ENCODE measurements at places on chromosomes 1 and 21.

DNA sequence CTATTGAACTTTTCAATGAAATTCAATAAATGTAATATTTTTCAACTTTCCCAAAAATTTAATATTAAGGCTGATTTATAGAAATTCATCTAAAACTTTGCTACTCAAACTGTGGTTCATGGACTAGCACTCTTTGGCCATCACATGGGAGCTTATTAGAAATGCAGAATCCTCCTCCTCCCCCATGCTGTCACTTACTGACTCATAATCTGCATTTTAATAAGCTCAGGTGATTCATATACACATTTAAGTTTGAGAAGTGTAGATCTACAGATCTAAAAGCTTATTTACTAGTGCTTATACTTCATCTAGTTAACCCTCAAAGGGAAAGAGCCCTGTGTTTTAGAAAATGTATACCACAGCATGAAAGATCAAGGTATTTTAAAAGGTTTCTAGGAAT, 84.3 kb downstream of the HS2ST1 start:
- no peak for DNase-seq

- no peak for DNase-seq
Measured at GRCh38 chr1:234915924-234916675, 212.5 kb downstream of the TOMM20 start.

DNA sequence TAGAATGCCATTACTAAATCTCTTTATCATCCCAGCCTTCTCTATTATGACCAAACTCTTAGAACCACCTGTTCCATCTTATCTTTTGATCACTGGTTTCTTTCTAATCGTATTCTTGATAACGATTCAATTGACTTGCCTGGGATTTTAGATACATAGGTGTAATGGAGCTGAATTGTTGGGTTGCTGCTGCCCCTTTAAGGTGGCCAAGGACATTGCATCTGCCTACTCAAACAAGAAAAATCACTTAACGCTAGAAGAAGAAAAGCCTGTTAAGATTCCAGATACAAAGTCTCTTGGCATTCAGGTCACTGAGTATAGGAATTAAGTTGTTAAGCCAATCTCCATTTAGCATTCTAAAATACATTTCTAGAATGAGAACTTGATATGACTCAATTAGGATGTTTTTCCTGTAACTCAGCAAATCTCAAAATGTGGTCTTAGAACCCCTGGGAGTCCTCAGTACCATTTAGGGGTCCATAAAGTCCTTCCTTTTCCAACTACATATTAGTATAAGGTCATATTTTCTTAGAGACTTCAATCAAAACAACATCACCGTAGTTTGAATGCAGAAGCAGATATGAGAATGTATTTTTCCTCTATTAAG, 12.4 kb downstream of the NEXN start:
- DNase-seq, result peak; percentile 71

DNA sequence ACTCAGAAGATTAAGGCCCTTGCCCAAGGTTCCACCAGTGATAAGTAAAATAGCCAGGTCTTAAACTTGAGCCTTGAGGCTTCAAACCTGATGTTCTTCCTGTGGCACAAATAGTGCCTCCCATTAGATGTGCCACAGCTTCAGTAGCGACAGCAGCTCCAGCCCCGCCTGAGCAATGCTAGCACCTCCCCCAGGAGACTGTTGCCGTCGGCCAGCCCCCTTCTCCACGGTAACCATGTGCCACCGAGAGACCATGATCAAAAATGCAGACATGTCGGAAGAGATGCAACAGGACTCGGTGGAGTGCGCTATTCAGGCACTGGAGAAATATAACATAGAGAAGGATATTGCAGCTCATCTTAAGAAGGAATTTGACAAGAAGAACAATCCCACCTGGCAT, 32.2 kb downstream of the KLHDC7A start:
- no peak for DNase-seq

- no peak for DNase-seq
Measured at GRCh38 chr1:165857046-165857801, 29.8 kb downstream of the UCK2 start.

Data from pons (tissue), 1 donor.